ENCODE measurements at places on chromosomes 12 and 14.

DNA sequence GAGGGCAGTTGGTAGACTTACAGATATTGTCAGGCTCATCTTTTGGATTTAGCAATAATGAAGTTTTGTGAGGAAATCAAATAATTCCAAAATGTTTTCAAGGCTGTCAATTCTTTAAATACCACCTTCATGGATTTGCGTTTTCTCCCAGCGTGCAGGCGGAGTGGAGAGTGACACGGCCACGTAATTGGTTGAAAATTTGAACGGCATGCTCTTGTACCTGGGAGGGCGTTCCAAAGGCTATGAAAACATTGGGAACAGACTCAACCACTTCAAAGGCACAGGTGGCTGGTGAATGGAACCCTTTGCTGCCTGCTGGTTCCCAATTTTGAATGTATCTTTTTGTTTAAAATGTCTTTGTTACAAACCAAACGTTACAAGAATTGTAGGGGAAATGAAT, 12.4 kb downstream of the SMIM41 start:
- peak; percentile 55 for DNase-seq

GRCh38 chr12:5197131-5197530, 153.5 kb downstream of the KCNA5 start:
- no peak for DNase-seq

DNA sequence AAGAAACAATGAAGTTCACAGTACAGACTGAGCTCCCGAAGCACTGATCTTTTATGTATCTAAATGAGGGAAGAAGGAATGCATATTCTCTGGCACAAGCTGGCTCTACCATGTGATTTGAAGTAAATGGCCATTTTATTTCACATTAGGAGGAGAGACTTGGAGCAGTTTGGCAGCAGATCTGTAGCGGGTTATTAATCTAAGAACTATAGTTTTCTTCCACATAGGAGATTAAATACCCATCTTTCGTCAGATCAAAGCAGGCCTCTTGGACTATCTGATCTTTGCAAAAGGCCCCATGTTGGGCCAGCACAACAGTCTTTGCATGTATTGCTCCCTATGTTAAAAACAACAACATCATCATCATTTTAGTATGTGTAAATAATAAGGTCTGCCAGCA, 477.8 kb downstream of the ZFP36L1 start:
- no peak for DNase-seq

DNA sequence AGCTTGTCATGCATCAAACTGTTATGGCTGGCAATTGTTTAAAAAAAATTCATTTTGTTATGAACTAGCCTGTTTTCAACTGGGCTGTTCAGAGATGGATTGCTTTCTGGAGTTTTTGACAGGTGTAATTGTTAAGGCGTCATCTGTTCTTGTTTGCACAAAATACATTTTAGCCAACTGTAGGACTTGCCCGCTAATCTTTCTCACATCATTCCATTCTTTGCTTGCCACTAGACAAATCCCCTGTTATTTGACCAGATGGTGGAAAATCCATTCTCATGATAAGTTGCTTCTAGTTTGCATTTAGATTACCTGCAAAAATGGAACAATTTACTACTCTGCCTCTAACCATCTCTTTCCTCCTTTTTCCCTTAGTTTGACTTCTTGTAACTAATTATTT, 114.3 kb downstream of the NPAS3 start:
- DNase-seq = peak; percentile 57

GRCh38 chr12:83763425-83763824, 1076.7 kb downstream of the TMTC2 start:
- DNase-seq = no peak

GRCh38 chr12:64390275-64390851, at the start of gene C12orf56:
C12orf56 (minus strand) TSS chr12:64390758; CDS start chr12:64390565, 193 bp downstream.
- DNase-seq = no peak
